ENCODE measurements at places on chromosomes 1 and 21.

- no peak for DNase-seq
Measured at GRCh38 chr1:163538667-163539066, 216.9 kb downstream of the NUF2 start.

DNA sequence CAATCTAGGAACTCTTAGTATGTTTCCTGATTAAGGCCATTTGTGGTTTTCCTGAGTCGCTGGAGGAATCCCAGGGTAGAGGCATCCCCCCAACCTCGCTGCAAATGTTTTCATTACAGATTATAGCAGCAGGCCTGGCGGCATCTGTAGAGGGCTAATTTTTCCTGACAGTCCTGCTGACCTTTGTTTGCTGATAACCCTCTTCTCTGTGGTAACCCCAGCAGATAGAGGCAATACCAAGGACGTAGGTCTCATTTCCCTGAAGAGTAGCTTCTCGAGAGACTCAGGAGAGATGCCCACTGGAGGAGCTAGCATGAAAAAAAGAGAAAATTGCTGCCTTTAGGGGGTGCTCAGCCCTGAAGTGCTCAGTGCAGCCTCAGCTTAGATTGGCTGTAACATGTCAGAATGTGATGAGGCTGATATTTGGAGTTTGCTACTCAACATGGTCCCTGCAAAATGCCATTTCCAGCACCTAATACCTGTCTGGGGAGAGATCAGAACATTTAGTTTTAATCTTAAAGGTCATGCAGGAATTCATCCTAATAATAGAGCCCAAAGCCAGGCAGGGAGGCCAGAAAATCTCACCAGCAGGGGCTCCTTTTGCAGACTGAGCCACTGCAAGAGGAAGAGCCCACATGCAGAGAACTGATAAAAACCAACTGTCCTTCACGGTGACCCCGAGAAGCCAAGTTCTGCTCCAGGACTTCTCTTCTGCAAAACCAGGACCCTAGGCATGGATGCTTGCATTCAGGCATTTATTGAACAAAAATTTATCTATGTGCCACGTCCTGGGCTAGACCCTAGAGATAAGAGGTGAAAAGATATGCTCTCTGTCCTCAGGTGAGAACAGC lies 184.5 kb downstream of the KAZN start:
- no peak for DNase-seq

DNA sequence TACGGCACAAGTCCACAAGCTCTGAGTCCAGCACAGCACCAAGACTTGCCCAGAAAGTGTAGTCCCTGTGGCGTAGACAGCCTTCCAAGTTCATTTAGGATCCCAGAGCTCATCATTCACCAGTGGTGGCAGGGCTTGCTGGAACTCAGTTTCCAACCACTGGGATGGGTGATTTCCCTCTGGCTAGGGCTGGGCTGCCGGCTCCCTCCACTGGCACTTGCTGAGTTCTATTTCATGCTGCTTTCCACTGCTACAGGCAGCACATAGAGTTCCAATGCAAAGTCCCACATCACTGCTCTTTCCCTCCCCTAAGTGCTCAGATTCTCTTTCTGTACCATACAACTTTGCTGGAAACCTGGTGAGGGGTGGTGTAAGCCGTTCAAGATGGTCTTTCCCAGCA lies 510.3 kb upstream of the TMPRSS15 start:
- DNase-seq: no peak

GRCh38 chr1:55484173-55484572 lies 269.0 kb upstream of the USP24 start:
- DNase-seq: no peak

DNA sequence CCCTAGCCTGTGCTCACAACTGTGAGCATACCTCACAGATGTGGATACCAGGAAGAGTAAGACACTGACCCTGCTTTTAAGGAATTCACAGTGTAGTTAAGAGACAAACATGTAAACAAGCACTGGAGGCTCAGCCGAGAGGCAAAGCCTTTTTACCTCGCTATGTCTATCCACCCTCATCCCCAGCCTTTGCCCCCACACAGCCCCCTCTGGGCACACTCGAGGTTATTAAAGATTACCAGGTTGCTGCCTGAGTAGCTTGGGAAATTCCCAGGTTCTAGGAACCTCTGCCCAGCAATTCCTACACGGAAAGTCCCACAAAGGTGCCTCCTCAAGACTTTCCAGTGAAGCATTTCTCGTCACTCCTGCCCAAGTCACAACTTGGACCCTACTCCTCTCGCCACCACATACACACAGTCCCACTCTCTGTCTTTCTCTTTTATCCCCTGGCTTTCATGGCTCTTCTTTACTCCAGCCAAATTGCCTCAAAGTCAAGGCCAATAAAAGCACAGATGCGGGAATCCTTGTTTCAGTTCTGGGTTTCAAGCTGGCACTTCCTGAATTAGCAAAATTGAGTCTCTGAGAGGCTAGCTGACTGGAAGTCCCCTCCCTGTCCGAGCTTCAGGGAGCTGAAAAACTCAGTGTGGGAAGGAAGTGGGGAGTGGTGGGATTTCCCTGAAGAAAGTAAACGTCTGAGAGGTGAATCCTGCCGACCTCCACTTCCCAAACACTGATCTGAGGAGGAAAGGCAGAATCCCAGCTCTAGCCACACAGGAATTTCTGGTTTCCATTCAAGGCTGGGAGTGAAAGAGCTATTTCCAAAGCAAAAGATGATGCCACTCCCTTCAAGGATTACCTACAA lies 7.6 kb downstream of the DENND2D start:
- DNase-seq: peak; percentile 55

GRCh38 chr1:200738327-200738948 lies at the start of gene CAMSAP2:
TSS of gene CAMSAP2 (plus strand) at chr1:200738893. CDS start at chr1:200739828, 935 bp downstream.
- peak; percentile 78 for DNase-seq

- no peak for DNase-seq
Measured at GRCh38 chr1:177569476-177569875, 398.7 kb downstream of the BRINP2 start.

DNA sequence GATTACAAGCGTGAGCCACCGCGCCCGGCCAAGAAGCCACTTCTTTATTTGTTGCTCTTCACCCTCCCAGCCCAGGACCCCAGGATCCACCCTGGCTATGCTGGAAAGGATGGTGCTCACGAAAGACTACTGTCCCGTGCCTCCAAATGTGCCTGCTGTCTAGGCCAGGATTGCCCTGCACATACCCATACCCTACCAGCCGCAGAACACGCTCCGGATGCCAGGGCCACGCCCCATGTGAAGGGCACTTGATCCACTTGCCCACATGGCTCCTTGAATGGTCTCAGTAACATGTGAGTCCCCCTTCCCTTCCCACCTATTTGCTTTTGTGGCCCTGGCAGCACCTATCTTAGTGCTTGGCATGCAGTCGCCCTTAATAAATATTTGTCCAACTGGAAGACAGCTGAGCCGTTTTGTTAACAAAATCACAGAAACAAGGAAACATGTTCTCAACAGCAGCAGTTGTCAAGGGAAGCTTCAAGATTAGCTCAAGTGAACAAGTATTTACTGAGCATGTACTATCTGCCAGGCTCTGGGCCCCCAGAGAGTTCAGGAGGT lies 13.8 kb upstream of the UBXN10 start:
- no peak for DNase-seq

- DNase-seq: peak; percentile 94
Measured at GRCh38 chr21:33380483-33380998, 22.7 kb upstream of the IFNGR2 start.

GRCh38 chr21:38212706-38213105 lies 44.1 kb upstream of the KCNJ15 start:
- DNase-seq: no peak

GRCh38 chr1:22680726-22681125 lies 27.7 kb downstream of the C1QB start:
- DNase-seq: no peak

DNA sequence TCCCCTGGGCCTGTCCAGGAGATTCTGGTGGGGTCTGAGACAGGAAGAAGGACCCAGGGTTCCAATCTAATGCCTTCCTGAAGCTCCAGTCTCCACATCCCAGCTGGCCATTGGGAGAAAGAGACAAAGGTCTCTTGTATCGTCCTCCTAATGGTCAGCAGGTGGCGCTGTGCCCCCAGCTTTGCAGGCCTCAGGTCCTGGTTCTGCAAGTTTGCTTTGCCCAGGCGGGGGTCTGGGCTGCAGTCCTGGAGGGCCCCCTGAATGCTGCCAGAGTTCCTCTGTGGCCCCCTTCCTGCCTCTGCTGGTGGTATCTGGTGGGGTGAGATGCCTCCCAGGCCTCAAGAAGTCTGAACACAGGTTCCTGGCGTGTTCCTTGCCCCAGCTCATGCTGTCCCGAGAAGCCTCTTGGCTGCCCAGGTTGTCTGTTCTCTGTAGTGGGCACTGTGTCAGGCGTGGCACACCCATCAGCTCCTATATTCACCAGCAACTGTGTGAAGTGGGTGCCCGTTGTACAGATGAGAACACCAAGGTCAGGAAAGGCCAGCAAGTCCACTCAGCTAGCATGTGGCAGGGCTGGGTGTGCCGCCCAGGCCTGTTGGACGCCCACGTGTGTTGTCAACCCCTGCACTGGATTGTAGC lies 33.8 kb upstream of the CSF3R start:
- peak; percentile 51 for DNase-seq

- no peak for DNase-seq
Measured at GRCh38 chr1:12572522-12572921, 45.5 kb downstream of the DHRS3 start.

GRCh38 chr1:61604261-61604660 lies 120.7 kb downstream of the TM2D1 start:
- DNase-seq: no peak

DNA sequence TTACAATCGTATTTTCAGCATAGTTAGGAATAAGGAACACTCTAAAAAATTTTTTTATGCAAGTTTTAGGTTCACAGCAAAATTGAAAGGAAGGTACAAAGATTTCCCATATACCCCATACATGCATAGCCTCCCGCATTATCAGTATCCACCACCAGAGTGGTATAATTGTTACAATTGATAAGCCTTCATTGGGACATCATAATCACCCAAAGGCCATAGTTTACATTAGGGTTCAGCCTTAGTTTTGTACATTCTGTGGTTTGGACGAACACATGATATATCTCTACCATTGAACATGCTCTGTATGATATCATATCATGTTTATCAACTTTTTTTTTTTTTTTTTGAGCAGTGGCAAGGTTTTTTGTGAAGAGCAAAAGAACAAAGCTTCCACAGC lies 180.0 kb downstream of the SDCCAG8 start:
- DNase-seq: no peak

- peak; percentile 45 for DNase-seq
Measured at GRCh38 chr1:31617916-31618746, 642 bp downstream of the HCRTR1 start.

- peak; percentile 29 for DNase-seq
Measured at GRCh38 chr1:39886757-39887231, 3.5 kb upstream of the TRIT1 start.

GRCh38 chr1:119622311-119623192 lies 25.5 kb downstream of the ZNF697 start:
- DNase-seq: no peak

DNA sequence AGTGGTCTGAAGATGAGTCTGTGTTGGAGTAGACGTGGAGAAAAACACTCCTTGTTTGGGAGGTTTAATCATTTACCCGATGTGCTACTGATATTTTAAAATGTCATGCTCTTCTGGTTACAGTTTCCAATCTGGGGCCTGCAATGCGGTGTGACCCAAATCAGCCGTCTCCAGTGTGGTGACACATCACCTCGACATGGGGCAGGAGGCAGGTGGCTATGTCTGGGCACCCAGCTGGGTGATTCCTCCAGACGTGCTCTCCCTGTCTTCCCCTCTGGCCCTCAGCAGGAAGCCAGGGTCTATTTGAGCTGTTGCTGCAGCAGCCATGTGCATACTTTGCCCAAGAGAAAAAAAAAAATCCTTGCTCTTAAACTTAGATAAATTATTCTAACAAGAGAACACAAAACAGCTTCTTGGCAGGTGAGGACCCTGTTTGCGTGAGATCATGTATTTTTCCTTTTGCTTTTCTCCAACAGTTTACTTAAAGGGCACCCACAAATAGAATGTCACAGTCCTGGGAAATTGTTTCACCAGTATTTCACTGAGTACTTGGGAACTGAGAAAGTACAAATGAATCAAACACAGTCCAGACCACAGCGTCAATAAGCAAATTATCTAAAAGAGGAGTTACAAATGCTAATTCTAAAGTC lies 38.9 kb upstream of the MAP10 start:
- no peak for DNase-seq

DNA sequence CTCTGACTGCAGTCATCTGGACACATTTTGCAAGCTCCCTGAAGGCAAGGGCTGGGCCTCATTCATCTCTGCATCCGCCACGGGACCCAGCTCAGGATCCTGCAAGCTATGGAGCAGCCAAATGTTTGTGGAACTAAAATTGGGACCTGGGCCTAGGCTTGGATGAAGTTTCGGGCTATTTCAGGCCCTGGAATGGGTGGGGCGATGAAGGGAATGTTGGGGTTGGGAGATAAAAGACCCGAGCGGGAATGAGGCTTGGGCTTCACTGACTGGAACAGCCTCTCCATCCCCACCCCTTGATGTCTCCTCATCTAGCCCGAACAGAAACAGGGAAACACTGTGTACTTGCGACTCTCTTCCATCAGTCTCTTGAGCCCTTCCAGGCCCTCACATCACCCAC lies 7.3 kb upstream of the AHCYL1 start:
- no peak for DNase-seq

DNA sequence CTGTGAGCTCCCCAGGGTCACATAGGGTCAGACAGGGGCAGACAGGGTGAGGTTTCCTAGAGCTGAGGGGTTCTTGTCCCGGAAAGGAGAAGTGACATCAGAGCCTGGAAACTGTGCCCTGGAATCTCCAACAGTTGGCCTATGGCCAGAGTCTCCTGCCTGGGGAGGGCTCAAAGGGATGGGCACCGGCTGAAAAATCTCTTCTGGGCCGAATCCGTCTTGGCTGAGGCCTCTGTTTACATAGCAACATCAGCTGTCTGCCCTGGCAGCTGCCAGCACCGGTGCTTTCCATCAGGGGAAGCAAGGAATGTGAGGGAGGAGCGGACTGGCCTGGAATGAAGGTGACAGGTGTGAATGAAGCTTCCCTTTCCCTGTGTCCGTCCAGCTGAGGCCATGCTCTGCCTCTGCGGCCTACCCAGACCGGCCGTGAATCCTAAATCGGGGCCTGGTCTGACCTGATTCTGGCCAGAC lies 30.7 kb downstream of the VASH2 start:
- DNase-seq: no peak

DNA sequence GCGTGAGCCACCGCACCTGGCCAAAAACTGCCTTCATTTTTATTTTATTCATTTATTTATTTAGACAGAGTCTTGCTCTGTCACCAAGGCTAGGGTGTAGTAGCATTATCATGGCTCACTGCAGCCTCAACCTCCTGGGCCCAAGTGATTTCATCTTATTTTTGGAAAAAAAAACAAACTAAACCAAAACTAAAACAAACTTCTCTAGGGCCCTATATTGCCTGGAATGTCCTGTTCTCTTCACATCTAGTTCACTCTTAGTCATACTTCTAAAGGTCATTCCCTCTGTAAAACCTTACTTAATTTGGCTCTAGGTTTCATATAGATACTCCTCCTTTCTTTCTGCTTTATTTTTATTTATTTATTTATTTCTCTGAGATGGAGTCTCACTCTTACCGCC lies 15.6 kb downstream of the RPS27 start:
- DNase-seq: no peak

DNA sequence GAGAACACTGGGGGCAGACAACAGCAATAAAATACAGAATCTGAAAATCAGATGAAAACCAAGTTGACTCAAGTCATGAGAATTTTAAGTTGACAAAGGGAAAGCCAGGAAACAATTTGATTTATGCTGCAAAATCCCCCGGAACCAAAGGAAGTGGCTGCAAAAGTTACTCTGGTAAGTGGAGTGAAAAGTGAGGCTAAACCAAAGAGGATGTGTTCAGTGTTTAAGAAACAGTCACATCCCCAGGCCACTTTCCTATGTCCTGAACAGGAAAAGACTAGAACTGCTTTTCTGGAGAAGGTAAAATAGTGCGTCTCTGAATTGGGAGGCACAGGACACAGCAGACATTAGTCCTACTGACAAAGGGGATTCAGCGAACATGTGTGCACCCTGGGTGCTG lies 5.9 kb downstream of the TARBP1 start:
- peak; percentile 32 for DNase-seq

All from activated CD4-positive, alpha-beta T cell treated with anti-CD3 and anti-CD28 coated beads, Interleukin-10, Interleukin-2, amounts not matched to agents 100 ng/mL and 50 ng/mL, durations not matched to agents 16 hours and 8 hours (primary cell).